ENCODE measurements at places on chromosomes 12 and 14.

DNA sequence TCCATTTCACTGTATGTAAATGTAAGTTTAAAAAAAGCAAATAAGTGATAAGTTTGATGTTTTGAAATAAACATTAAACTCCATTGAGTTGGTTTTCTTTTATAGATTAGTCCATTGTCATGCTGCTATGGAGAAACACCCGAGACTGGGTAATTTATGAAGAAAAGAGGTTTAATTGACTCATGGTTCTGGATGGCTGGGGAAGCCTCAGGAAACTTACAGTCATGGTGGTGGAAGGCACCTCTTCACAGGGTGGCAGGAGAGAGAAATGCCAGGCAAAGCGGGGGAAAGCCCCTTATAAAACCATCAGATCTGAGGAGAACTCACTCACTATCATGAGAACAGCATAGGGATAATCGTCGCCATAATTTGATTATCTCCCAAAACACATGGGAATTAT is 48.4 kb upstream of the OXA1L start:
- no peak for DNase-seq

GRCh38 chr12:116708826-116709756 is 28.8 kb downstream of the SPRING1 start:
- DNase-seq: no peak

- DNase-seq: no peak
Measured at GRCh38 chr14:80996049-80996901, 40.9 kb downstream of the TSHR start.

- no peak for DNase-seq
Measured at GRCh38 chr12:30515351-30515750, 180.3 kb downstream of the IPO8 start.

- no peak for DNase-seq
Measured at GRCh38 chr12:51522696-51523095, 68.3 kb upstream of the SCN8A start.

- no peak for DNase-seq
Measured at GRCh38 chr14:73717266-73717665, 3.1 kb upstream of the PNMA1 start.

GRCh38 chr12:31728289-31728916 is 418 bp downstream of the AMN1 start:
- no peak for DNase-seq

- no peak for DNase-seq
Measured at GRCh38 chr14:76298896-76299295, 77.0 kb upstream of the ESRRB start.

GRCh38 chr12:59700153-59700450 is 104.3 kb downstream of the SLC16A7 start:
- DNase-seq: no peak

DNA sequence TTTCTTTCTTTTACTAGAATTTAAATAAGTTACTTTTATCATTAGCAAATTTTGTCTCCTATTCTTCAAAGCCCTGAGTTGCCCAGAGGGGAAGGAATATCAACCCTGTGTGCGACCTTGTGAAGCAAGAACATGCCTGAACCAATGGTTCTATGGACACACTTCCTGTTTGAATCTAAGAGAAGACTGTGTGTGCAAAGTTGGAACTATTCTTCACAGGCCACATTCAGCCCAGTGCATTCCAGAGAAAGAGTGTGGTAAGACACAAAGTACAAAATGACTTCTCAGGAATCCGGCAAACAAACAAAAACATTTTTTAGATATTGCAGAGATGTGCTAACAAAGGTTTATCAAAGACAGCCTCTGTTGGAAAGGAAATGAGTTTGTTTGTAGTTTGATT is 90.8 kb upstream of the PTPRQ start:
- no peak for DNase-seq

DNA sequence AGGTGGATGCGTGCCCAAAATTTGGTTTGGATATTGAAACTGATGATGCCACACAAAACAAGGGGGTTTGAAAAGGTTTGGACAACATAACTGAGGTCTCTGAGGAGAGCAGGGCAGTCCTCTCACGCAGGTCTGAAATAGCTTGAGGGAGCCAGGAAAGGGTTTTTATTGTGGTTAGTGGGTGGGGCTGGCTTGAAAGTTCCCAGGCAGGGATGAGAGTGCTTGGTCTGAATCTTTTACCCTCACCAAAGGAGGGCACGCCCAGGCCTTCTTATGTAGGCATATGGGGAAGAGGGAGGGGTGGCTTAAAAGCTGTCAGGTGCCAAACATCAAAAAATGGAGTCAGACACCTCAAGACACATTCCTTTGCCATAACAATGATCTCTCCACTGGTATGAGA is 493.1 kb upstream of the CCDC196 start:
- DNase-seq: no peak

- DNase-seq: no peak
Measured at GRCh38 chr14:60184146-60184904, 19.1 kb upstream of the DHRS7 start.

- peak; percentile 8 for DNase-seq
Measured at GRCh38 chr12:54596526-54596946, 8.1 kb upstream of the PPP1R1A start.

DNA sequence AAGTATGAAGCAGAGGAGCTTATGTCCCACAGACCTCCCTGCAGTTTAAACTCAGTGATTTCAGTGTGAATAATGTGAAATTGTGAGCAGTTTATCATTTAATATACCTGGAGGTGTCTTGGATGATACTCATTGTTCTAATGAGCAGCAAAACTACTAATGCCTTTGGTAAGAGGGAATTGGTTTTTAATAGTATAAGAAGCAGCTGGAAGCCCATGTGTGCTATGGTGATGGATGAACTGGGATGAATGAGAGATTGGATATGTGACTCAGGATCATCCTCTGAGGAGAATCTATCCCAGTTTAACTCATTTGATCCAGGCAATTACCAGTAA is 7.1 kb upstream of the CCDC184 start:
- no peak for DNase-seq

Measured in activated CD8-positive, alpha-beta memory T cell treated with anti-CD3 and anti-CD28 coated beads for 4 hours (primary cell).